Heart right ventricle (tissue), 16 donors: ENCODE measurements at places on chromosomes 2 and 18. TPM values are rescaled to one million over a fixed set of nuclear protein-coding genes. Genes with fewer than 3 reads are reported as not detected.

- DNase-seq = no peak
These were observed 225.9 kb downstream of the NEDD4L start for GRCh38 chr18:58269931-58270330.

GRCh38 chr2:15817748-15818147 lies 122.6 kb upstream of the MYCN start:
- DNase-seq = no peak

Gene CRYBA2
- total RNA-seq = not detected

Gene COL6A3
- total RNA-seq = 35.8 TPM

Gene ZAP70
- total RNA-seq = 8.7 TPM

DNA sequence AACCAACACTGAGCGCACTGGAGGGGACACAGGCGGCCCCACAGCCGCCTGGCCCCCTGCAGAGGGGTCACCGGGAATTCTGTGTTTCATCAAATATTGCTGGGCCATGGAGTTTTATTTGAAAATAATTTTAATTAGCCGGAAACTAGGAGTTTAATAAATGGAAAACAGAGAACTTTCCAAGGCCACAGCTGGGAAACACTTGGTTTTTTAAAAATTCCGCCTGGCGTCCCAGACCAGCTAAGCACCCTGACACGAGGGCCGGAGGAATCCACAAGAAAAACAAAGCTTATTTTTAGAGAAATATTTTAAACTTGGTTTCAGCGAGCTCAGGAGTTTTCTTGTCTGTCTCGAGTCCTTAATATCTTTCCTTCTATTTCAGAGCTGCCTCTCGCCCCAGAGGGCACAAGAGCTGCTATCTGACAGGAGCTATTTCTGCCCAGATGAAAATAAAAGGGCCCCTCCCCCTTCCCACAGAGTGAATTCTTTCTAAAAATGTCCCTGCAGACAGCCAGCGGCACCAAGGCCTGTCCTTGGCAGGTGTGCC lies 8.2 kb downstream of the ZFP36L2 start:
- no peak for DNase-seq
